ENCODE measurements at places on chromosomes 11 and 22.

DNA sequence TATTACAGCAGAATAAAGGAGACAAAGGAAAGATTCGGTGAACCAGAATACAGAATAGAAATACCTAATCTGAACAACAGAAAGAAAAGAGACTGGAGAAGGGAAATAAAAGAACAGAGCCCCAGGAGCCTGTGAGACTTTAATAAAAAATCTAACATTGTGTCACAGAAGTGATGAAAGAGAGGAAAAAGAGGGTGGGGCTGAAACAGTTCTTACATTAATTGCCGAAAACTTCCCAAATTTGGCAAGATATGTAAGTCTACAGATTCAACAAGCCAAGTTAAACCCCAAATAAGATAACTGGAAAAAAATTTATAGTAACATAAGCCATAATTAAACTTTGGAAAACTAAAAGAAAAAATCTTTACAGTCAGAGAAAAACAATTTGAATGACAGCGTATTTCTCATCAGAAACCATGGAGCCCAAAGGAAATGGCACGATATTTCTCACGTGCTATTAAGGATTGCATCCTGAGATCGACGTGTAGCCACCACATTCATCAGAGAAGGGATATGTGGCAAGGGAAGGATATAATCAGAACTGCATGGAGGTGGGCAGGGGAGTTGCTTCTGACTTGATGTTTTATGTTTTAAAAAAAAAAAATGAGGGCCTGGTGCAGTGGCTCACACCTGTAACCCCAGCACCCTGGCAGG, 73.9 kb downstream of the SGSM3 start:
- DNase-seq, result no peak

GRCh38 chr11:17273211-17273610, 3.3 kb upstream of the NUCB2 start:
- DNase-seq, result no peak

DNA sequence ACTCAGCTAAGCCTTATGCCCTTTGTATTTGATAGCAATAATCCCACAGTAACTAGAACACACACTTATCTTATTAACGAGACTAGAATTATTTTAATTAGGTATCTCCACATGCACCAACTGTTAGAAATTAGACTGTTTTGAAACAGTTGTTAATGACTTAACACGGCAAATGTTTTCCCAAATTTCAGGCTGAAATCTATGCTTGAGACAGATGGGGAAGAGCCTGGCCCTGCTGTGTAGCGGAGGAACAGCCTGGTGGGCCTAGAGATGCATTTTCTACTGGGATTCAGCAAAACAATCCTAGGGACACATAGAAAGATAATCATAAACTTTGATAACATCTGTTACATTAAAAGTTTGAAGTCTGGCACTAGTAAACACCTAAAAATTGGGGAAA, 273.4 kb downstream of the TTC28 start:
- DNase-seq, result no peak

- DNase-seq, result no peak
These were observed 310.8 kb upstream of the PITPNB start for GRCh38 chr22:28229566-28230485.

GRCh38 chr11:67470337-67471002, 1.4 kb upstream of the TMEM134 start:
- no peak for DNase-seq

GRCh38 chr22:20741634-20742581, 32.0 kb upstream of the SERPIND1 start:
- peak; percentile 43 for DNase-seq

- DNase-seq, result no peak
These were observed 29.2 kb downstream of the ADAMTS8 start for GRCh38 chr11:130399196-130399595.

- no peak for DNase-seq
These were observed 120.6 kb upstream of the LMO1 start for GRCh38 chr11:8384199-8384821.

DNA sequence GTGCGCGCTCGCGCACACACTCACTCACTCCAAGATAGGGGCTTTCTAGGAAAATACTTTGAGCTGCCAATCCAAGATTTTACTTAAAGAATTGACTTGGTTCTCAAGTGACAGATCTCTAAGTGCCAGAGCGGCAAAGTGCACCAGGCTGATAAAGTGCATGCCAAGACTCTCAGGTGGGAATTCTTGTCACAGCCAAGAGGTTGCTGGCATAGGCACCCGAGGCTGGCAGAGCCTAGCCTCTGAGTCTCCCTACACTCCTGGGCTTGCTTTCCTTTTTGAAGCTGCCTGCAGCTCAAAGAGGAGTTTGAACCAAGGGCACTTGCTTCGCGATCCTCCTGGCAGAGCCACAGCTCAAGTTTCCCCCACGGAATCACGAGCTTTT, 2.5 kb upstream of the ADM start:
- no peak for DNase-seq

DNA sequence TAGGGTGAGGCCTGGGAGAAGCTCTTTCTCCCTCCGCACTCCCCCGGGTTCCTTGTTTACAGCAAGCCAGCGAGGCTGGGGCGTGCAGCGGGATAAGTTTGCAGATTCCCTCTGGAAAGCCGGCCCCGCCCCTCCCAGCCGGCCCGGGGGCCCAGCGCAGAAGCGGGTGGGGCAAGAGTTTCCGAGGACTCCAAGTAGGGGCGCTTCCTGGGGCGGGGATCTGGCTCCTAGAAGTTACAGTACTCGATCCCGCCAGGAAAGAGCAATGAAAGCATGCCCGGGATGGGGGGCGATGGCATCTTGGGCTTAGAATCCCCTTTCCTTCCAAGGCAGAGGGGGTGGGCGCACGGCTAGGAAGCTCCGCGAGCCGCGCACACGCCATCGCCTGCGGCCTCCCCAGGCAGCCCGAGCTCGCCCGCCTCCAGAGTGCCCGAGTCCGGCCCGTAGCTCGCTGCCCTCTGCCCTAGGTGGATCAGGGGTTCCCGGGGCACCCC, 385 bp downstream of the TST start:
- no peak for DNase-seq

GRCh38 chr11:129580278-129580677, 204.6 kb downstream of the BARX2 start:
- DNase-seq, result no peak

DNA sequence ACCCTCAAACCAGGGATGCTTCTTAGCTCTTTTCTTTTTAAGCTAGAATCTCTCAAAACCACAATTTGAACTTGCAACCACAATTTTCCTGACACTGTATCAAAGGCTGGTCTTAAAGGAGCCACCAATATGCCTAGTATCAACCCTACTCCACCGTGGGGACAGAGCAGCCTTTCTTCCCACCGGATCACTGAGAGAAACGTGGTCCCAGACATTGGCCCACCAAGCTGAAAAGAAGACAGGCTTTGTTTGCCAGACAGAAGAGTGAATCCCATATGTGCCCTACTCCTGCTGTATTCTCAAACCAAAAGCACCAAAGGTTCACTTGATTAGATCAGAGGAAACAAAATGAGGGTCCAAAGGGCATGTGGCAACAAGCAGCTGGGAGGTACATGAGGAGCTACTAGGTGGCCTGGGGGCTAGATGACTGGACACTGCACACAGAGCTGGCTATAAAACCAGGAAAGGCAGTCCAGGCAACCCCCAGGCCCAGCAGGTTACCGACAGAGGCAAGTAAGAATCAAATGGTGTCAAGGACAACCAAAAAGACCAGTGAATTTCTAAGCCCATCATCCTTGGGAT, 3.6 kb upstream of the VWCE start:
- DNase-seq, result no peak

DNA sequence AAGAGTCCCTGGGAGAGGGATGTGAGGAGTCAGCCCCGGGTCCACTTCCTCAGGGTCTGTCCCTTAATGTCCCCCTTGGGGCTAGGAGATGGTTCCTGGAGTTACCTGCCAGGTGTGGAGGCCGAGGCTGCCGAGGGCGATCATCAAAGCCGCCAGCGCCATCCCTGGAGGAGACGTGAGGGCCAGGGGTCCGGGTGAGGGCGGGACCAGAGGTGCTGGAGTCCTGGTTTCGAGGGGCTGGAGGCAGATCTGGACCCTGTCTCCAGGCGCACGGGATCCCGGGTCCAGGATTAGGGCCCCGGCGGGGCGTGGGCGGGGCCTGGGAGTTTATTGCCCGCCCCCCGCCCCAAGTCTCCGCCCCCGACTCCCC, at the start of gene ART5:
TSS of gene ART5 (minus strand) at position 292 of the 370 bp plus-strand sequence. CDS start at position 162, 130 bp downstream.
- no peak for DNase-seq

DNA sequence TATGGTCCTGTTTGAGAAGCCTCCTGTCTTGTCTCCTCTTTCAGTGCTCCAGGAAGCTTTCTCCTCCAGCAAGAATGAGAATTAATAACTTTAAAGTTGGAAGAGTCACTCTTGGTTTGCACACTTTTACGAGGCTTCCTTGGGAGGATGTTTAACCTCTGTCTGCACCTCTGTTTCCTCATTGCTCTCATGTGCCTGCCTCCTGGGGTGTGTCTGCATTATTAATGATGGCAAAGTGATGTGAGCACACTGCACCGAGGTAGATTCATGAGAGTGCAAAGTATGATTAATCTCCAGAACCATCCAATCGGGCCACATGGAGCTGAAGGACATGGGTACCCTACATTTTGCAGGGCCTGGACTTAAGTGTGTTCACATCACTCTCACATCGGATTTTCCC, 73.5 kb upstream of the TENM4 start:
- no peak for DNase-seq

- DNase-seq, result no peak
These were observed 15.3 kb upstream of the ZBTB16 start for GRCh38 chr11:114044042-114044871.

GRCh38 chr22:36976606-36977005, 42.6 kb downstream of the TST start:
- no peak for DNase-seq

- DNase-seq, result no peak
These were observed 37.0 kb upstream of the ACCSL start for GRCh38 chr11:44010789-44011251.

- no peak for DNase-seq
These were observed 10.2 kb upstream of the RBM4B start for GRCh38 chr11:66687831-66688281.

DNA sequence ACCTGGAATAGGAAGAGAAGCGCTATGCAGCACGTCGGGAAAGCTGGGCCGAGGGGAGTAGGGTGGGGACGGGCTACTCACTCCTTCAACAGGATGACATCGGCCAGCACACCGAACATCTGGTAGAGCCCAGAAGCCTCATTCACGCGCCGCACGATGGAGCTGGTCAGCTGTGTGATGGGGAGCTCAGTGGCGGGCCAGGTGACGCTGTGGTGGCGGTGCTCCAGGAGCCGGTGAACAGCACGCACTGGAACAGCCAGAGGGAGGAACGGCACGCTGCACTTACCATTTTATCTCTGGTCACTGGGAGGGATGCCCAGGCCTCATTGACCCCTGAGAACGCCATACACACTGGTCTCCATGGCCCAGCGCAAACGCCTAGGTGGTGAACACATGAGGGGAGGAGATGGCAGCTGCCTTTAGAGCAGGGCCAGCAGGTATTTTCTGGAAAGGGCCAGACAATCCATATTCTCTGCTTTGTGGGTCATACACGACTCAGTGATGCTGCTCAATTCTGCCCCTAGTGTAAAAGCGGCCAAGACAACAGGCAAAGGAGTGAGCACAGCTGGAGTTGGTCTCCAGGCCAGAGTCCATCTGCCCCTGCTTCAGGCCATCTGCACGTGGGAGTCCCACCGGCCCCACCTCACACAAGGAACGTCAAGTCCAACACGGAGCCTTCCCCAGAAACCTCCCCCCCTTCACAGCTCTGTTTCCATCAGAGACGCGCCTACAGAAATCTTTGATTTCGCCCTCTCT, 8.8 kb downstream of the FOXRED2 start:
- no peak for DNase-seq

DNA sequence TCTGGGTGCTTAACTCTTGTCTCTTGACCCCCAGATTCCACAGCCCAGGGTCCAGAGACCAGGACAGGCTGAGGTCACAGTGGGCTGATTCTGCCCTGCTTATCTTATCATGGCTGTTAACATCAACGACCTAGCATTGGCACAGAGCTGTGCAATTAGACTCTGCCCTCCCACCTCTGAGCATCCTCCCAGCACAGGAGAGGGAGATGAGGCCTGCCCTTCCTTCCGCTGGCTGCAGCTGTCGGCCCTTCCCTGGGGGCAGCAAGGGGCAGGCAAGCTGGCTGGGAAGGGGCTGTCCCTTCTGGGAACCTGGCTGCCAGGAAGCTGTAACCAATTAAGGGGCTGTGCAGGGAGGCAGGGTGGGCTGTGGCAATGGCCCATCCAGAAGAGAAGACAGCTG, 22.5 kb downstream of the LRRC10B start:
- DNase-seq, result no peak

DNA sequence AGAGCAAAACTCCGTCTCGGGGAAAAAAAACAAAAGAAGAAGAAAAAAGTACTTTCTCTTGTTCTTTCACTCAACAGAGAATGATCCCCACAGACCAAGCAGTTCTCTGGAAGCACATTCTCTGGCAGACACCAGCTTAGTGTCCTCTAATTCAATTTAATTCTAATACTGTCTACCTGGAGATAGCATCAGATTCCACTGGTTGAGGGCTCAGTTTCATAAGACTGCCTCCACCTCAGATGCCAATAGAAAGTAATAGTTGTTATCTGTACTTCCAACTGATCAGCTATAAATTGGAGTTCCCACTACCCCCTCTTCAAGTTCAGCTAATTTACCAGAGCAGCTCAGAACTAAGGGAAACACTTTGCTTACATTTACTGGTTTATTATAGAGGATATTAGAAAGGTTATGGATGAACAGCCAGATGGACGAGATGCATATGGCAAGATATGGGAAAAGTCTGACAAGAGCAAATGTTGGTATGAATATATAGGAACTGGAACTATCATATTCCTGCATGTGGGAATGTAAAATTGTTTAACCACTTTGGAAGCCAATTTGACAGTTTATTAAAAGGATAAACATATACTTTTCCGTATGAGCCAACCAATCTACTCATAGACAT, 64.3 kb downstream of the TMEM135 start:
- no peak for DNase-seq

GRCh38 chr11:132844956-132845696, 687.2 kb downstream of the OPCML start:
- DNase-seq, result no peak

DNA sequence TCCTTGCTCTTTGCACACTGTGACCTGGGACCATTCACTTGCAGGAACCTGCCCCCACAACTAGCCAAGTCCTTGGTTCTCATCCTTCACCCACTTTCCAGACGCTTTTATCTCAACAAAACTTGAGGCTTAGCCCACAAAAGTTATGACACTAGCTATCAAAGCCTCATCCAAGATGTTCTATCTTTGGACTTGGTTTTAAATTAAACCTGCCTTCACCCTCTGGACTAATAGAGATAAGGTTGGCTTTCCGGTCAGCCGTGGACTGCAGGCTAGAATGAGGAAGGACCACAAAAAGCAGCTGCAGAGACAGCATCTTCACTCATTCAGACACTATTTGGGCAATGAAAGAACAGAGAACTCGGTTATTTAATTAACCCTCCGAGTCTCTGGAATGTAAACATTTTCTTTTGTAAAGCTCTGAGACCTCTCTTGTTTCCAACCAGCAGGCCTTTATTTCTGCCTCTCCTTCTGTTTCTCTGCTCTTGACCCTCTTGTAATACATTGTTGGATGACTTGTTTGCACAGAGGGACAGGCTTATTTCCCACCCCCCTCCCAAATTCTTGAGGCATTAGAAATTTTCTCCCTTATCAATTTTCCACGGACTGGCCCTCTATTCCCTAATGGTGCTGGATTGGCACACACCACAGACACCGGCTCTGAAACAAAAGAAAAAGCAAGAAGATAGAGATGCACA, 41.4 kb downstream of the ARL14EP start:
- no peak for DNase-seq
